ENCODE measurements at places on chromosomes 4 and X. TPM values are rescaled to one million over a fixed set of nuclear protein-coding genes. Genes with fewer than 3 reads are reported as not detected.

ADGRA3 gene
- total RNA-seq: 87.9 TPM

EGF gene
- 6.2 TPM for total RNA-seq

KLHL13 gene
- 22.1 TPM for total RNA-seq

GLRA3 gene
- total RNA-seq: not detected

GASK1B gene
- not detected for total RNA-seq

IGBP1 gene
- 54.0 TPM for total RNA-seq

DNA sequence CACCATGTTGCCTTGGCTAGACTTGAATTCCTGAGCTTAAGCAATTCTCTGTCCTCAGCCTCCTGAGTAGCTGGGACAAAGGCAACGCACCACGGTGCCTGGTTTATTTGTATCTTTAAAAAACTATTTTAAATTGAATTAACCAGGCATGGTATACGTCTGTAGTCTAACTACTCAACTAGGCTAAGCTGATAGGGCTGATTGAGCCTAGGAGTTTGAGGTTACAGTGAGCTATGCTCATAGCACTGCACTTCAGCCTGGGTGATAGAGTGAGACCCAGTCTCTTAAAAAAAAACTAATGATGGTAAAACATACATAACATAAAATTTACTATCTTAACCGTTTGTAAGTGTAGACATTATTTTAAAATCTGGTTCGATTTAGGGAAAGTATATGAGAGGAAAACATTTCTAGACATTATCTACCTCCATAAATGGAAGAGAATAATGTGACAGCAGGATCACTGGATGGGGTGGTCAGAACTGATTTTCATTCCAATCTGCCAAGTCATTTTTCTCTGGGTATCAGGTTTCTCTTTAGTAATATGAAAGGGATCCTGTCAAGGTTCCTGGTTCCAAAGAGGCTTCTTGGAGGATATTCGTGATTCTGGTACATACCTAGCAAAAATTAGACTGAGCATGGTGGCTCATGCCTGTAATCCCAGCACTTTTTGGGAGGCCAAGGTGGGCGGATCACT lies 8.7 kb upstream of the ITGB1BP2 start:
- no peak for DNase-seq

- DNase-seq: no peak
These were observed 531.9 kb downstream of the INPP4B start for GRCh38 chr4:142314247-142314646.

GRCh38 chrX:152892999-152893891 lies 4.6 kb upstream of the ZNF185 start:
- DNase-seq: peak; percentile 21

DNA sequence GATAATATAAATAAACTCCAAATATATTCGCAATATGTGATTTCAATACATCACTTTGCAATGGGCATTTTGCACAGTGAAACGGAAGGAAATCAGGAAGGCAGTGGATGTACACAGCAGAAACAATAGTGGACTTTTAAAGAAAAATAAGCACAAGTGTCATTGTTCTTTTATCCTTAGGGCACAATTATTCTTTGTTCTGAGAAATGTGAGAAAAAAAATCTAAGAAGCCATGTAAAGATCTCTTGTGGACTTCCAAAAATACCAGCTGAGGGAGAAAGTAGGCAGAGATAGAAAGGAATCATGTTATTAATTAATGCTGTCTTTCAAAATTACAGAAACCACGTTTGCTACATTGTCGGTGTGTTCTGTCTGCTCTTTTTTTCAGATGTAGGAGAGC lies 17.6 kb upstream of the PRRG1 start:
- DNase-seq: no peak

- no peak for DNase-seq
These were observed 36.0 kb downstream of the AWAT2 start for GRCh38 chrX:70013466-70014381.

DNA sequence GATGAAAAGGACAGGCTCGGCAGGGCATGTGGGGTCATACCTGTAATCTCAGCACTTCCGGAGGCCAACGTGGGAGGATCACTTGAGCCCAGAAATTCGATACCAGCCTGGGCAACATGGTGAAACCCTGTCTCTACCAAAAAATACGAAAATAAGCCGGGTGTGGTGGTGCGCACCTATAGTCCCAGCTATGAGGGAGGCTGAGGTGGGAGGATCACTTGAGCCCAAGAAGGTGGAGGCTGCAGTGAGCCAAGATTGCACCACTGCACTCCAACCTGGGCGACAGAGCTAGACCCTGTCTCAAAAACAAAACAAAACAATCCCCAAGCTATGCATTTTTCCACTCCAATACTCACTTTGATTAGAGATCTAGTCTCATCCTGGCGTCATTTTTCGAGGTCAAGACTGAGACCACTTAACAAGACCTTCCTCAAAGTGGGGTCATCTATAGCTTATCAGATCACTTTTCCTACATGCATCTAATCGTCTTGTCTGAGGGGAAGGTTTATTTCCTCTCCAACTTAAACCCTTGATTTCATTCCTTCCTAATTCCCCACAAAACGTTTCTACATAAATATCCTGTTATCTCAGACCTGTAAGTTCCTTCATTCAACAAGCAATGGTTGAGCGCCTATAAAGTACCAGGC lies 1.3 kb downstream of the NKAP start:
- DNase-seq: no peak
